ENCODE measurements at places on chromosomes 3 and 15. TPM values are rescaled to one million over a fixed set of nuclear protein-coding genes. Genes with fewer than 3 reads are reported as not detected.

DNA sequence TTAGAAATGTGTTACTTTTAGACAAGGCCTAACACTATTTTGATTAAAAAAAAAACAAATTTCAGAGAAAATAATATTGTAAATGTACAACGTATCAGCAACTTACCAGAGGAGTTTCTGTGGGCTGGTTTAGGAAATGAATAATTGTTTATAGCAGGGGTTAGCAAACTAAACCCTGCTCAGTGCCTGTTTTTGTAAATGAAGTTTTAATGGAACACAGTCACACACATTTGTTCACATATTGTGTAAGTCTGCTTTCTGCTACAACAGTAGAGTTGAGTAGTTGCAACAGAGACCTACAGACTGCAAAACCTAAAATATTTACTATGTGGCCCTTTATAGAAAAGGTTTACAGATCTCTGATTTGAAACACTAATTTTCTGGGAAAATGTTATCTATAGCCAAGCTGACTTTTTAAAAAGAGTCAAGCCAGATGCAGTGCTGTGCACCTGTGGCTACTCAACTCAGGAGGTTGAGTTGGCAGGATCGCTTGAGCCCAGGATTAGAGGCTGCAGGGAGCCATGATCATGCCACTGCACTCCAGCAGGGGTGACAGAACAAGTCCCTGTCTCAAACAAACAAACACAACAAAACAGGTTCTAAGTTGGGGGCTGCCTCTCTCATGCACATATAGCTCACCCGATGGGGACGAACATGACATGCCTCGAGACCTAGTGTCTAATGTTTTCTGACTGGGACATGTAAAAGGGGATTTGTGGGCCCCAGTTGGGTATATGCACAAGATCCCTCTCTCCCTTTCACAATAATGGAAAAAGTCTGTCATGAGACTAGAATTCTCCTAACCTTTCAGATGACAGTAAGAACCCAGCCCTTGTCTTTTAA lies 182.5 kb downstream of the TNIK start:
- DNase-seq = no peak

- no peak for DNase-seq
Observed at GRCh38 chr3:120324190-120324589, 25.0 kb downstream of the LRRC58 start.

GRCh38 chr3:196117809-196118208 lies 35.9 kb upstream of the TFRC start:
- DNase-seq = no peak

- DNase-seq = no peak
Observed at GRCh38 chr3:114998971-114999579, 148.0 kb downstream of the ZBTB20 start.

DNA sequence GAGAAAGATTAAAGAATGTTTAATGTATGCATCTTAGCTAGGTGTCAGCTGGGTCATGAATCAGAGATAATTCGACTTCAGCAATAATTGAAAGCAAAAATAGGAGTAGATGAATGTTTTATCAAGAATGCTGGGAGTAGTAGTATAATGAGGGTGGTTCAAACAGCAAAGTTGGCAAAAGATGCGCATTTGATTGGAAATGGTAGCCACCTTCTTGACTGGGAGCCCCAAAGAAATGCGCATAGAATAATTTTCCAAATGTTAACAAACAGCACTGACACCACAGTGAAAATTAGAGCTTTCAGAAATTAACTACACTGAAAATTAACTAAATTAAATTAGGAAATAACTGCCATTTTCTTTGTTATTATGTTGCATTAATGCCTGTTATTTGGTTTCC lies 195.8 kb downstream of the TUSC7 start:
- no peak for DNase-seq

DNA sequence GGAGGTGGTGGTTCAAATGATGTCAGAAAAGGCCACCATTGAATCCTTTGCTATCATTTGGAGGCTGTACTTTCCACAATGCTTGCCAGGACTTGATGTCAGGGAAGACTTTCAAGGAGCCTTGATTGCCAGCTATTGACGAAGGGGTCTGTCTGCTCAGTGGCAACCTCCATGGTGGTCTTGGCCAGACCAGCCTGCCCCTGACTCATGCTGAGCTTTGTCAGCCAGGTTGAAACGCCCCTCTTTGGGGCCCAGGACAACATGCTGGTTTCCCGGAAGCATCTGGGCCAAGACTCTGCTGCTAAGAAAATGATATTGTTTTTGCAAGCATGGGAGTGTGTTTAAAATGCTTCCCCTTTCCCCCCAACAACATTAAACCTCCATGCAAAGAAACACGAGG lies 26.7 kb downstream of the CGNL1 start:
- DNase-seq = no peak

DNA sequence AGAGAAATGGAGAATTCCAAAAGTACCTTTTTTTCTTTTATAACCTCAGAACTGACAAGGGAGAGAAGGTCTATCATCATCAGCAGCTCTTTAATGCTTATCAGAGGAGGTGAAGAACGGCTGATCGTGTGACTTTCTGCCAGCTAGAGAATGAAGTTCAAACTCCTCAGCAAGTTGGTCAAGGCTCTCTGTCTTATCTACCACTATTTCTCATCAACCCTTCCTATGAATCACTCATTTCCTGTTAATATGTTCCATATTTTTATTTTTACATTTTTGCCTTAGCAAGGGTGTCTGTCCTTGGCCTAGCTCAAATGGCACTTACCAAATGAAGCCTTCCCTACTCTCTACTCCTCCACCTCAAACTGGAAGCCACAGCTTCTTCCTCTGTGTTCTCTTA lies 73.1 kb upstream of the TSPAN3 start:
- no peak for DNase-seq

DNA sequence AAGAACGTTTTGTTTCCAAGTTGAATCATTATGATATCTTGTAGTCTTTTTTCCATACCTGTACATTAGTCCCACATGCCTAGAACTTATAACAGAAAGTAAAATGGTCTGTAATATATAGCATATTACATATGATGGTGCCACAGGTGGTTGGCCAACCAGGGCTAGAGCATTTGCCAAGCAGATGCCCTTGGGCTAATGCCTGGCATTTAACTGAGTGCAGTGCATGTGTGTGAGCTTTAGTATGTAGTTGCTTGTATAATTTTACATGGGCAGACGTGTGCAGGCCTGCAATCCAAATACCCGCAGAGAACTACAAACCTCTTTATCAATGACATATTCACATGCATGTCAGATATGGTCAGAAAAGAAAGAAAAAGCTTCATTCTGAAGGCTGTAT lies 27.5 kb downstream of the THSD4 start:
- no peak for DNase-seq

DNA sequence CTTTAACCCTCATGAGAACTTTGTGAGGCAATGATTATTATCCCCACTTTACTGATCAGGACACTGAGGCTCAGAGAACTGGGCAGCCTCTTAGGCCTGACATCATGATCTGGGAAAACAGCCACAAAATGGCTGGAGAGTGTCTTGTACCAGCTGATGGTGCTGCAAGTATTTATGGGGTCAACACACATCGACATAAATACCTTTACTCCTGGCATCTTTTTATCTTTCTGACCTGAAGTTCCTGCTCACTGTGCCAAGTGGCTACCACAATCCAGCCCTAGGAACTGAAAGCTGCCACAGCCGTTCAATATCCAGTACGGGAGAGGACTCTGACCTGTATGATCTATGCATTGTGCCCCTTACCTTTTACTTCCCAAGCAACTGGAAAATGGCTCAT lies 29.2 kb upstream of the MUC13 start:
- DNase-seq = no peak

DNA sequence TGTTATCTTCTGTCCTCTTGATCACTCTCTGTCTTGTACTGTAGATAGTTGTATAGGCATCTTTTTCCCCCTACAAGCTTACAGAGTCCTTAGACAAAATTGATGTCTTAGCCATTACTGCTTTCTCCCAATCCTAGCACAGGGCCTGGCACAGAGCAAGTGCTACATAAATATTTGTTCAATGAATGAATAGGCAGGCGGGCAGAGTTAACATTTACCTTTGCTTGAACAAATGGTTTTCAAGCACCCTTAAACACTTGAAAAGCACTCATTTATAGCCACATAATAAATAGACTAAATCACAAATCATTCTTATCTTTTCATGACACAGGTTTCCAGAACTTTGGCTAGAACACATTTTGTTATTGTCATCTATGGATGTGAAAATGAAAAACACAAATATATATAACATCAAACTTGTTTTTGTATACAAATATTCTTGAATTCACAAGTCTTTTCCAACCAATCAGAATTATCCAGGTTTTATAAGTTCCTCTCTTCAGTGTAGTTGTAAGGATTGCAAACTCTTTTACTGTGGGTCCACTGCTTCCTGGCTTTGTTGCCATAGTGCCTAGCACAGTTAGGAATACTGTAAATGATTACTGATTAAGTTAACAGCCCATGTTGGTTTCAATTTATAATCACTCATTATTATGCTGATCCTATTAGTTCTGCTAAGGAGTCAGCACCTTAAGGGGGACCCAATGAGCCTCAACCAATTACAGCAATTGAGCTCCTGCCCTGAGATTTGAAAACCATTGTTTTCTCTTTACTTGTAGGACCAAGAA lies 61.9 kb downstream of the ISL2 start:
- no peak for DNase-seq

DNA sequence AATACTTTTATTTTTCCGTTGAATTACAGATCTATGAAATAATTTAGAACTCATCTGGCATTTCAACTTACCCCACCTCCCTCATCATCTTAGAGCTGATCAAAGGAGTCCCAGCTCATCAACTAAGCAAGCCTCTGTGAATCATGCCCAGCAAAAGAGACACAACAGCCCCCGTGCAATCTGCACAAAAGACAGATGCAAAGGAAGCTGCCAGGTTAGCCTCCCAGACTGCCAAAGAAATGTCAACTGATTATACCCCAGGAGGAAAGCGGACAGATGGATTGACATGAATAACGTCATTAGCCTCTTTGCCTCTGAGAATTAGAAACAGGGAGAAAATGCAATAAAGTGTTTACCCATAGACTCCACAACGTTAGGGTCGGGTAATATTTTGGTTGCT lies 75.0 kb downstream of the GABRB3 start:
- DNase-seq = no peak

GRCh38 chr15:32730677-32731654 lies 13.2 kb downstream of the GREM1 start:
- DNase-seq = peak; percentile 88

- peak; percentile 25 for DNase-seq
Observed at GRCh38 chr3:58612830-58613229, 35.6 kb upstream of the FAM107A start.

TM6SF1 gene
- total RNA-seq = 22.3 TPM

TMEM266 gene
- 1.1 TPM for total RNA-seq

ITPKA gene
- 0.36 TPM for total RNA-seq

CP gene
- not detected for total RNA-seq

IMPG2 gene
- total RNA-seq = 0.80 TPM

SLC22A14 gene
- total RNA-seq = 0.62 TPM

GCSAM gene
- total RNA-seq = not detected

TBC1D5 gene
- total RNA-seq = 44.7 TPM

CPLX3 gene
- total RNA-seq = not detected

All from chondrocyte (in vitro differentiated cells).